NCI-H1048 (cell line): ENCODE measurements at places on chromosomes 11 and 22.

- DNase-seq = no peak
Measured at GRCh38 chr11:66335531-66336233, 552 bp downstream of the RIN1 start.

GRCh38 chr11:132253469-132254264, 883.3 kb downstream of the NTM start:
- DNase-seq = no peak

GRCh38 chr11:126328444-126328843, 24.6 kb downstream of the DCPS start:
- DNase-seq = no peak

- DNase-seq = no peak
Measured at GRCh38 chr22:46172522-46173110, 22.3 kb downstream of the PPARA start.

GRCh38 chr11:38718659-38719058, 2120.6 kb upstream of the RAG2 start:
- DNase-seq = no peak

DNA sequence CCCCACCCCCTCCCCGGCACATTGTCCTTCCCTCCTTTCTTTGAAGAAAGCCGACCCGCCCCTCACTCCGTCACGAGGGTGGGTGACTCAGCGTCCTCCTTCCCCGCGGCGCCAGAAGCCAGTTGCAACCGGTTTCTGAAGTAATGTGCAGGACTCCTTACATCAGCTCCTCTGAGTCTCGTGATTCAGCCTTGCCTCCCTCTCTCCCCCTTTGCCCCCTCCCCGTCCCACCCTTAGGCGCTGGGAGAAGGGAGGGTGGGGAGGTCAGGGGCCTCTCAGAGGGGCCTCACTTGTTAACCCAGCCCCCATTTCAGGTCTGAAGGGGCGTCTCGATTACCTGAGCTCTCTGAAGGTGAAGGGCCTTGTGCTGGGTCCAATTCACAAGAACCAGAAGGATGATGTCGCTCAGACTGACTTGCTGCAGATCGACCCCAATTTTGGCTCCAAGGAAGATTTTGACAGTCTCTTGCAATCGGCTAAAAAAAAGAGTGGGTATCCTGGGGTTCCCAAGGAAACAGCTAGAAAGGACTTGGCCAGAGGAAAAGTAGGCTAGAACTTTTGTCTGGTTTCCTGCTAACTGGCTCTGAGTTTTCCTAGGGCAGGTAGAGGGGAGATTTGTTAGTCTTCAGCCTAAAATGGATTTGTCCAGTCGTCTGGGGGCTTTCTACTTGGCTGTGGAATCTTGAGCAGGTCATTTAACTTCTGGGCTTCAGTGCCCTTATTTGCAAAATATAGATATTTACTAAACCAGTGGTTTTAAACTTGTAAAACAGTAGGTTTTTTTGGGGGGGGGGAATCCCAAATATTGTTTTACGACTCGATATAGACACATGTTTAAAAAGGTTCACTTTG, 1.1 kb downstream of the SLC3A2 start:
- peak; percentile 81 for DNase-seq

- DNase-seq = peak; percentile 59
Measured at GRCh38 chr22:17830043-17830961, 56.0 kb upstream of the BID start.

GRCh38 chr11:12914400-12914912, 94.7 kb upstream of the RASSF10 start:
- DNase-seq = no peak

- no peak for DNase-seq
Measured at GRCh38 chr11:33741806-33742205, 5.6 kb upstream of the CD59 start.

- no peak for DNase-seq
Measured at GRCh38 chr22:48778308-48779195, 1049.1 kb downstream of the BRD1 start.

DNA sequence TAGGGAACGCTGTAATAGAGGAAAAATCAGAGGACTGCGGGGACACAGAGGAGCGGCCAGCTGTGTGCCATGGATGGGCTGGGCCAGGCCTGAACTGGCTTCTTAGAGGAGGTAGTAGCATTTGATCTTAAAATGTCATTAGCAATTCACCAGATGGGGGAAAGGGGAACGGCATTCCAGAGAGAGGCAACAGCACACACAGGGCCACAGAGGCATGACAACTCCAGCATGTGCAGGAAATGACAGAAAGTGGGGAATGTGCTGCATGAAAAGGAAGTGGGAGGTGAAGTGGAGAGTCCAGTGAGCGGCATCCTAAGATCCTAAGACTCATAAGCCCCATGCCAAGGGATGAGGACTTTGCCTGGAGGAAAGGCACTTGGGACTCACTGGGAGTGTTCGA, 69.0 kb downstream of the UBASH3B start:
- DNase-seq = no peak
